ENCODE measurements at places on chromosomes 11 and 22.

DNA sequence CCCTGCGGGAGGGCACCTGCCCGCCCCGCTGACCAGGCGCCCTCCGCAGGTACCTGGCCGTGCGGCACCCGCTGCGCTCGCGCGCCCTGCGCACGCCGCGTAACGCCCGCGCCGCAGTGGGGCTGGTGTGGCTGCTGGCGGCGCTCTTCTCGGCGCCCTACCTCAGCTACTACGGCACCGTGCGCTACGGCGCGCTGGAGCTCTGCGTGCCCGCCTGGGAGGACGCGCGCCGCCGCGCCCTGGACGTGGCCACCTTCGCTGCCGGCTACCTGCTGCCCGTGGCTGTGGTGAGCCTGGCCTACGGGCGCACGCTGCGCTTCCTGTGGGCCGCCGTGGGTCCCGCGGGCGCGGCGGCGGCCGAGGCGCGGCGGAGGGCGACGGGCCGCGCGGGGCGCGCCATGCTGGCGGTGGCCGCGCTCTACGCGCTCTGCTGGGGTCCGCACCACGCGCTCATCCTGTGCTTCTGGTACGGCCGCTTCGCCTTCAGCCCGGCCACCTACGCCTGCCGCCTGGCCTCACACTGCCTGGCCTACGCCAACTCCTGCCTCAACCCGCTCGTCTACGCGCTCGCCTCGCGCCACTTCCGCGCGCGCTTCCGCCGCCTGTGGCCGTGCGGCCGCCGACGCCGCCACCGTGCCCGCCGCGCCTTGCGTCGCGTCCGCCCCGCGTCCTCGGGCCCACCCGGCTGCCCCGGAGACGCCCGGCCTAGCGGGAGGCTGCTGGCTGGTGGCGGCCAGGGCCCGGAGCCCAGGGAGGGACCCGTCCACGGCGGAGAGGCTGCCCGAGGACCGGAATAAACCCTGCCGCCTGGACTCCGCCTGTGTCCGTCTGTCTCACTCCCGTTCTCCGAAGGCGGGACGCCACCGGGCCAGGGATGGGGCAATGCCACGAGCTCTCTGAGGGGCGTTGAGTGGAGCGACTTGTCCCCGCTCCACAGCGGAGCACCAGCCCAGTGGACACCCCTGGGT lies 1.8 kb downstream of the GALR3 start:
- DNase-seq, result peak; percentile 57

DNA sequence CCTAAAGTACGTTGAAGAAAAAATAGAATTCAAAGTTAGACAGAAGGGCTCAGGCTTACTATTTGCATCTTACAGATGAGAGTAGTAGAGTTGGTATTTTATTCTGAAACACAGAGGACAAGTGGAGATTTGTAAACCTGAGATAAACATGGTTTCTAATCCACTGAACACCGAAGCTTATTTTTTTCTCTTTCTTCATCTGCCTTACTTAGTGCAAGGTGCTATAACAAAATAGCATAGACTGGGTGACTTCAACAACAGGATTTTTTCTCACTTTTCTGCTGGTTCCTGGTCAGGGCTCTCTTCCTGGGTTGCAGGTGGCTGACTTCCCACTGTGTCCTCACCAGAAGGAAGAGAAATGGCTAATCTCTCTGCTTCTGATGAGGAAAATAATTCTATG lies 2.1 kb upstream of the HBG1 start:
- DNase-seq, result no peak

DNA sequence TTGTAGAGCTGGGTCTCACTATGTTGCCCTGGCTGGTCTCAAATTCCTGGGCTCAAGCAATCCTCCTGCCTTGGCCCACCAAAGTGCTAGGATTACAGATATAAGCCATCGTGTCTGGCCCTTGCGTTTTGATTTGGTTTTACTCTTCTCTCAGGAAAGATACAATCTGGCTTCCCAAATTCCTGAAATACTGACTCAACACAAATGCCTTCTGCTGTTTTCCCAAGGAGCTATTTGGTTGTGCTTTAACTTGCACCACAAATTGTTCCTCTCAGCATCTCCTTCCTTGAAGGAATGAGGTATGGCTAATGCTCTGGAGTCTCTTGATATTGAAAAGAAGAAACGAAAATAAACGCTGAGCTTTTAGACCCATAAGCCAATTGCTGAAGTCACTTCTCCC lies 110.0 kb upstream of the PAX6 start:
- no peak for DNase-seq

DNA sequence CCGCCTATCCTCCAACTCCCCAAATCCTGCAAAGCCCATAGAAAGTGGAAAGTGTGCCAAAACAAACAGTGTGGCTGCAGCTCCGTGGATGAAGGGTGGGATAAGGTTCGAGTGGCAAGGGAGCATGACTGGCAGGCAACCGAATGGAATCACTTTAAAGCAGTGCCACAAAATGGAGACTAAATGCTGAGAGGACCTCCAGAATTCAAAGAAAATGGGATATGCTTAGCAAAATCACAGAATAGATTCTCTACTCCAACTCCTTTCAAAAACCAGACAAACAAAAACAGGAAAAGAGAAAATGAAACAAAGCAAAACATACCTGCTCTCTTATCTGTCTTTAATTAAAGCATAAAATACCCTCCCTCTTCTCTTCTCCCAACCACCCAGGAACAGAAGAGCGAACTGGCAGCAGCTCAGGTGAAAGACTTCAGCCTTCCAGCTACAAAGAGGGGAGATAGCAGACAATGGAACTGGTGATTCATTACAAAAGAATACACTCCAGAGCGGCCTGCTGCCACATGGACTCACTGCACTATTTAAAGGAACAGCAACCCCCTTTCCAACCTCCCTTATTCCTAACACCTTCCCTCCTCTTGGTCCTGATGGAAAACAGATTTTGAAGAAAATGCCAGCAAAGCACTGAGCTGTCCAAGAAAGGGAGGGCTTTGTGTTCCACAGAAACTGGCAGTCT lies 118.5 kb downstream of the APOL5 start:
- no peak for DNase-seq

- DNase-seq, result no peak
These were observed 6.6 kb downstream of the PITPNM1 start for GRCh38 chr11:67498544-67498972.

Measured in suppressor macrophage treated with lipopolysaccharide for 1 hour (primary cell).